ENCODE measurements at places on chromosomes 1 and 21.
A peak's percentile ranks its signal among the peaks of the same experiment; 100 is the strongest.

- DNase-seq: peak; percentile 94
Observed at GRCh38 chr1:218874313-218874712, 299.4 kb upstream of the LYPLAL1 start.

DNA sequence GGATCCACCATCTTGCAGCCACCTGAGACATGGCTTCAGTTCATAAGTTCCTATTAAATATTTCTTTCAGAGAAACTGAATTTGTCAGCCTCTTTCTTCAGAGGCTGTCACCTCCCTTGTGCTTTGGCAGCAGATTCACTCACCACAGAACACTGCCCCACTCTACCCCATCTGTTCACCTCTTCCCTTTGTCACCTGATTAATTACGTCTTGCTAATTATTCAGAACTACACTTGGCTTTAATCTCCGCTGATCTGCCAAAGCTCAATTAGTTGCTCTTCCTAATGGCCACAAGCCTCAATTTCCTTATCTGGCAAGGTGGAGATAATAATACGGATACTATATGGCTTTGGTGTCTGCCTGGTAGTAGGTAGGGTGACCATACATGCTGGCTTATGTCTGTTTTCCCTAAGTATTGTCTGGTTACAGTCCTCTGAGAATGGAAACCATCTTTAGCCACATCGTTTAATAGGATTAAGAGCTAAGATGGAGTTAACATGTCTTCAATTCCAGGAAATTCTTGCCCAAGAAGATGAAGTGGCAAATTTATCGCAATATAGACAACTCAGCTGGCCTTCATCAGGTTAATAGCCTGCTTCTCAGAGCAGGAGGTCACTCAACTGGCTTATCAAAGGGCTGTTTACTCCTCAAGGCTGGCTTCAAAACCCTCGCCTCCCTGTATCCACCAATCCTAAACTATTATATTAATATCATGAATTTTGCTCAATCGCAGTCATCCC, 58.2 kb upstream of the ADAR start:
- DNase-seq: no peak

DNA sequence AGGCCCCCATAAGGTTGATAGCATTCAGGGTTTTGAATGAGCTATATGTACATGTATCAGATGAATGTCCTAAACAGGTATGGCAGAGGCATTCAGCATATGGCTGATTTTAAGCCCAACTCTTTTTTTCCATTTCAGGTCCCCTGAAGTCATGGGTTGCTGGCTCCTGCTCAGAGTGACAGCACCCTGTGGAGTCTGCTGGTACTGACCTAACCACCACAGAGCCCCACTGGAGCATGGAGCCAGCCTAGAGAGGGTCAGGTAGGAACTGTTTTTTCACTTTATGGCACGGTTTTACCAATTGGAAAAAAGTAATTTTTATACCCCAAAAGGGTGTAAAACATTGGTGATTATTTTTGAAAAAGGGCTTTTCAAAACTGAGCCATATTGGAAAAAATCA, 82.5 kb upstream of the MPC2 start:
- no peak for DNase-seq

- no peak for DNase-seq
Observed at GRCh38 chr1:5479876-5480646, 512.2 kb downstream of the NPHP4 start.

DNA sequence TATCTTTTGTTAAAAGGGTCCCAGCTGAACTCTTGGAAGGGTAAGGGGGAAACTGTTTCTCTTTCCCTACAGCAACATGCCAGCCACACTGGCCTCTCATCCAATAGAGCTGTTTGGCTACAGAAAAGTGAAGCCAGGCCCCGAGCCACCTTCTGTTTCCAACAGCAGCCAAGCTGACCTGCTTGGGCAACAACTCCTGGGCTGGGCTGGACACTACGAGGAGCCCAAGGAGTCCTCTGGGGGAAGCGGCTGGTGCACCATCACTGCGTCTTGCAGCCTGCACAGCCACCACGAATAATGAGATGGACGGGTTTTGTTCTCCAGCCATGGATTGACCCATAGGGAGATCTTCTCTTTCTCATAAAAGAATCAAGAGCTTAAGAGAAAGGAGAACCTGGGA, 624.9 kb downstream of the NPHP4 start:
- DNase-seq: no peak

- DNase-seq: peak; percentile 10
Observed at GRCh38 chr1:1157914-1158710, 15.6 kb upstream of the TTLL10 start.

- DNase-seq: peak; percentile 16
Observed at GRCh38 chr1:182888736-182889531, 49.8 kb downstream of the DHX9 start.

DNA sequence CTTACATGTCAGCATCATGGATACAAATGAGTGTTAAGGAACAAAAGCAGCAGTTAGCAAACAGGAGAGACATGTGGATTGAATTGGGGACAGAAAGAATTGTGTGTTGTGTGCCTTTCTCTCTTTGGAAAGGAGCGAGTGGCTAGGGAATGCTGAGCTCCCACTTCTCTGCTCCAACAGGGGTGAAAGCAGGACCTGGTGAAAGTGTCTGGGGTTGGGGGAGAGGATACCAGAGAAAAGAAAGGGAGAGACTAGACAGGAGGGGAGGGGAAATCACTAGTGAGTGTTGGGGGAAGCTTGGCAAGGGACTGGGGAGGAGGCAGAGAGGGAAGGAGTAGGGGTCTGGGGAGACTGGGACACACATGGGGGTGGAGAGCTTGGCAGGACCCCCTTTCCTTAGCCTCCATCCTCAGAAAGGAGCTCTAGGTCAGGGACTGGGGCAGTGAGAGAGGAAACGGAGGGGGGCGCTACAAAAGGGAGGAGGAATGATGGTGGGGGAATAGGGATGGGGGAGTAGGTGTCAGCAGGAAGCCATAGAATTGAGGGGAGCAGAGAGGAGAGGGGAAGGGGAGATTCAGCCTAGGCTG, 2.2 kb downstream of the KIRREL1 start:
- DNase-seq: no peak

DNA sequence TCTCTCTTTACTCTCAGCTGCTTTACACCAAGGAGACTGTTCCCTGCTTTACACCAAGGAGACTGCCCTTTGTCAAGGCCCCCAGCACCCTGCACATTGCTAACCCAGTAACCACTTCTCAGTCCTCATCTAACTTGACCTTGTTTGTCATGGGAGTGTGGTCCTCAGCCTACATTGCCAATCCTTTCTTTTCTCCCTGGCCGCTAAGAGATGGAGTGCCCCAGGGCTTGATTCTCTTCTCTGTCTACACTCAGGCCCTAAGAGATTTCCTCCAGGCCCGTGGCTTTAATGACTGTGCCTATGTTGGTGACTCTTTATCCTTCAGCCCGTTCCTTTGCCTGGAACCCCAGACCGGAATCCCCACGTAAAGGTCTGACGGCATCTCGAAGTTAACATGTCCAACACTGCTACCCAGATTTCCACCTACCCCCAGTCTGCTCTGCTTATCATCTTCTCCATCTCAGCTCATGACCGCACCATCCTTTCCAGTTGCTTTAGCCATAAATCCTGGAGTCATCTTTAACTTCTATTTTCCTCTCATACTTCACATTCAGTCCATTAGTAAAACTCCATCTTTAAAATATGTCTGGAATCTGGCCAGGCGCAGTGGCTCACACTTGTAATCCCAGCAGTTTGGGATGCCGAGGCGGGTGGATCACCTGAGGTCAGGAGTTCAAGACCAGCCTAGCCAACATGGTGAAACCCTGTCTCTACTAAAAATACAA, 9.5 kb upstream of the SEMA4A start:
- peak; percentile 66 for DNase-seq

DNA sequence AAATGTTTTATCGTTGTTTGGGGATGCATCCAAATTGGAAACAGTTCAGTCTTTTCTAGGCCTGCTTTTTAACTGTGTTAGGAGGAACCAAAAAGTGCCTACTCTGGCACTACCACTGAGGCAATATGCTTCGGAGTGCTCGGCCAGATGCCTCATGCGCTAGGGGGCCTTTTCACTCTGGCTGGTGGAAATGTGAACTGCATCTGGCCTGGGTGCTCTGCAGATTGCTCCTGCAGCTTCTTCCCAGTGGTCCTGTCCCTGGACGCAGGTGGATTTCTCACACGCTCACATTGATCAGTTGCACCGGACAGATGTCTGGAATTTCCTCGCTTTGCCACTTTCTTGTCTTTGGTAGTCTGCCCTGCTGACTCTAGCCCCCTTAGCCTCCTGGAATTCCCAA, 330.2 kb upstream of the FMN2 start:
- DNase-seq: no peak

DNA sequence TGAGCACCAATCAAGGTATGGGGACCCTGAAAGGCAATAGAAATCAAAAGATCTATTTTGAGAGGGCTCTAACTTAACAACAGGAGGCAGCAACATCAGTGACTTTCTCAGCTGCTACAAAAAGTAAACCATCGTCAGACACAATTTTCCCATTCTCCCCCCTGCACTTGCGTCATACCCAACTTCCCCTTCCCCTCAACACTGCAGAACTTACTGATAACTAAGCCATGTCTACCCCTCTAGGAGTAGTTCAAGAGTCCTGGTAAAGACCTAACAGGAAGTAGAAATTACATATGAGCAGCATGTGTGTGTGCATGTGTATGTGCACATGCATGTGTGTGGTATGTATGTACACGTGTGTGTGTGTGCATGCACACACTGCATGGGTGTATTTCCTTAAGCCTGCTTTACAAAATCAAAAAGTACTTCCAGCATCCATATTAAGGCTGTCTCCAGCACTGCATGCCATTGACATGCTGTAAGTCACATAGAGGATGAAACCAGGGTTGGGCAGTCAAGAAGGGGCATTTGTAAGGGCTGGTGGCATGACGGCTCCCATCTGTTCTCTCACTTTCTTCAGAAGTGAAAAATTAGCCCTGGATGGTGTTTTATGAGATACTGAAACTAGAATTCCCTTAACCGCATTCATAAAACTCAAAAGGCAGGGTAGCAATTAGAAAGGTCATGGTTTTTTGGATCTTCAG, 460.1 kb upstream of the RUNX1 start:
- DNase-seq: no peak

DNA sequence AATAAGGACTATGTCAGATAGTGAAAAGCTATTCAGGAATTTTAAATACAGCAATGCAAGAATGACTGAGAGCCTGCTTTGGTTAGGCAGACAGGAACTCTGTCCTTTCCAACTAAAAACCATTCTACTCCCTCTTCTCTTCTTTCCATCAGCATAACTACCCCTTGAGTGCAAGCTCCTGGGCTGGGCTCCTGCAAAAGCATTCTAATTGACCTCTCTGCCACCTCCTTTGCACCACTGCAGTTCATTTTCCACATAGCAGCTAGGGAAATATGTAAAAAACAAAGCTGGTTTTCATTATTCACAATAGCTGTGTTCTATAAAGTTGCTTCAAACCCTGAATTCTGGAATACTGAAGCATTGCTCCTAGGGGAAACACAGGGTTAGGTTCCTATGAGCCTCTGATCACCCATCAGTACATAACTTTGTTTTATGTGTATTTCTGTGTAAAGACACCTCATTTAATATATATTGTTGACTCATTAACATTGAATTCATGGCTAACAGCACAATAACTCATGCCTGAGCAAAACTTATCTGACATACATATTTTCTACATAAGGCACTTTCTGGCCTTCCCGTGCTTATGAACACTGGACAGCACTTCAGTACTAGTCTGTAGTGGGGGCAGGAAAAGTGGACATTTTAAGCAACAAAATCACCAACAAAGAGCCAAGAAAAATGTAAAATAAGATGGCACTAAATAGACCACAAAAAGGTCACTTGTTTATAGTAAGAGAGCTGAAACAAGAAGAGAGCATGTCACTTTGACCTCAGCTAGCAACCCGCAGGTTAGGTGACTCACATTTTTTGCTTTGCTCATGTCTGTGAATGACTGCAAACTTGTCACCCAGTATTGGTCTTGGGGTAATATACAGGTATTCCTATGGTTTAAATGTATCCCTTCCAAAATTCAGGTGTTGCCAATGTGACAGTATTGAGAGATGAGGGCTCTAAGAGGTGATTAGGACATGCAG, 57.9 kb upstream of the IRF2BP2 start:
- DNase-seq: no peak

- peak; percentile 95 for DNase-seq
Observed at GRCh38 chr1:203512848-203513584, 19.1 kb downstream of the OPTC start.

DNA sequence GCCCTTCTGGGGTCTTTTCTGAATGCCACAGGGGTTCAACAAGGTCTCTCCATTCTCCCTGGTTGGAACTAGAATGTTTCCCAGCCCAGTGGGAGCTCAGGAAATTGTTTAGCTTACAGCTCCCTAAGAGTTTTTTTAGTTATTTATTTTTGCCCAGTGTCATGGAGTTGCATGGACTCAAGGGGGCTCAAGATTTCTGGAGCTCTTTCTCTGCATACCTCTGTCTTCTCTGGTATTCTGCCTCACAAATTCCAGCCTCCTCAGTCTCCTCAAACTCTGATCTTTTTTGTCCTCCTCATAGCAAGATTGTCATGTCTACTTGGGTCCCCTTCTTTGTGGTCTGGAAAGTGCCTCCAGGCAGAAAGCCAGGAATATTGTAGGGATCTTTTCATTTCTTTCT, 15.9 kb upstream of the PPP2R5A start:
- DNase-seq: no peak

- peak; percentile 50 for DNase-seq
Observed at GRCh38 chr1:13965770-13966398, 265.9 kb downstream of the PRDM2 start.

DNA sequence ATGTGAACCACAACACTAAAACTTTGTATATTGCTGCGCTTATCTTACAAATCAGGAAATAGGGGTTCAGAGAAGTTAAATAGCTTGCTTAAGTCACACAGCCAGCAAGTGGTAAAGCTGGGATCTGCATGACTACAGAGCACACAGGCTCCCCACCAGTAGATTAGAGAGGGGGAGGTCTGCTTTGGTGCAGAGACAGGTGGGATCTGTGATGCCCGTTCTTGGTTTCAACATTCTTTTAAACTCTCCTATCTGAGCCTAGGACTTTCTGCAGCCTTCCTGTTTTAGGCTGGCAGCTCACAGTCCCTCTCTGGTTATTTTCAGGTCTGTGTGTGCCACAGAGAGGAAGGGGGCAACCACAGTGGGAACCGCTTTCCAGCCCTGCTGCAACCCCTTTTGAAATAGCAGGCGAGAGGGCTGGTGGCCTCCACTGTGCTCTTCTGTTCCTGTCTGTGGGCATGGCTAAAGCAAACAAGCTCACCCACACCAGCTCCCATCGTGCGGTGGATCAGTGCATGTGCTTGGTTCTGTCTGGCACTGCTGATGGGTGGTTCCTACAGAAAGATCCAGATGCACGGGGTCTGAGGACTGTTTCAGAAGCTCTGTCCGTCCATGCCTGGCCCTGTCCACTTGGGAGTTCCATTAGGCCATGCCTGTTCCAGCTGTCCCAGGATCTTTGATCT, 1.7 kb upstream of the IL6R start:
- DNase-seq: no peak

DNA sequence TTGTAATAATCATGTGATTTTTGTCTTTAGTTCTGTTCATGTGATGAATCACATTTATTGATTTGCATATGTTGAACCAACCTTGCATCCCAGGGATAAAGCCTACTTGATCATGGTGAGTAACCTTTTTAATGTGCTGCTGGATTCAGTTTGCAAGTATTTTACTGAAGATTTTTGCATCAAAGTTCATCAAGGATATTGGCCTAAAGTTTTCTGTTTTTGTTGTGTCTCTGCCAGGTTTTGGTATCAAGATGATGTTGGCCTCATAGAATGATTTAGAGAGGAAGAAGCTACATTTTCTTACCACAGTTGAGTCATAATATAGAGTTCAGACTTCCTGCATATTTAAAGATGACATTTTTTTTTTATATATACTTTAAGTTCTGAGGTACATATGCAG, 455.9 kb downstream of the PLPP3 start:
- peak; percentile 91 for DNase-seq

Measured in fibroblast of upper back skin (primary cell).